ENCODE measurements at places on chromosomes 12 and 14.

DNA sequence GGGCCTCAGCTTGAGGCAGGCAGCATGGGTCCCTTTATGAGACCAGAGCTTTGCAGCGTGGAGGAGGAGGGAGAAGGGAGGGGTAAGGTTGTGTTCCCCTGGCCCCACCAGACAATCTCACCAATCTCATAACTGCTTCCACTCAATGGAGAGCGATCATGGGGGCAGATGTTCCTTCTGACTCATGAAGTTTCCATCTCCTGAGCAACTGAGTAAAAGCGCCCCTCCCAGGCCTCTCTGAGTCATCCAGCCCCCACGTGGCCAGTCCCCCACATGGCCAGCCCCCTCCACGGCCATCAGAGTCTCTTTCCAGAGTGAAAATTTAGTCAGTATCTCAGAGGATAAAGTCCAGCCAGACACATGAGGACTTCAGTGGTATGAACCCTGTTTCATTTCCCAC is 39.2 kb upstream of the PLXNC1 start:
- DNase-seq, result peak; percentile 16

DNA sequence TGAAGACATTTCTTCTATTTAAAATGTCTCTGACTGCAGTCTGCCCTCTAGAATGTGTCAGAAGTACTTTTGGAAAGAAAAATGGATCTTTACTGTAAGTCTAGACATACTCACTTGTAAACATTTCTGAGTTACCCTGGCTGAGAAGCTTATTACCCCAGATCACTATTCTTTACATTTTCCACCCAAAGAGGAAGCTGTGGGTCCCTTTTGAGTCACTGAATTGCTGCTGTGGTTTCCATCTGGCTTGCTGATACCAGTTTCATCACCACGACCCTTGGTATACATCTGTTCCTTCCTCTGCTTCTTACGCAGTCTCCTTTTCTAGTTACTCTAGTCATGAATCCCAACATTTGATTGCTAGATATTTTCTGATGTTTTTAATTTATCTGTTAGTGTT is 20.2 kb upstream of the CLEC4D start:
- DNase-seq, result no peak

- DNase-seq, result peak; percentile 74
Observed at GRCh38 chr14:56555921-56556570, 23.6 kb upstream of the TMEM260 start.

DNA sequence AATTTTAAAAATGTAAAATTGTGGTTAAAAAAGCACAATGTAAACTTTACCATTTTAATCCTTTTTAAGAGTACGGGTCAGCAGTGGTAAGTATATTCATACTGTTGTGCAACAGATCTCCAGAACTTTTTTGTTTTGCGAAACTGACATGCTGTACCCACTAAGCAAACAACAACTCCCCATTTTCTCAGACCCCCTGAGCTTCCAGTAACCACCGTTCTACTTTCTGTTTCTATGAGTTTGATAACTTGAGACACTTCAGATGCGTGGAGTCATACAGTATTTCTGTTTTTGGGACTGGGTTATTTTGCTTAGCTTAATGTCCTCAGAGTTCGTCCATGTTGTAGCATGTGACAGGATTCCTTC is 38.0 kb downstream of the CHST11 start:
- DNase-seq, result no peak

GRCh38 chr14:34075826-34076225 is 125.0 kb upstream of the EGLN3 start:
- no peak for DNase-seq

GRCh38 chr12:110641521-110641920 is 27.6 kb downstream of the TCTN1 start:
- no peak for DNase-seq

GRCh38 chr12:57837864-57838562 is 8.5 kb downstream of the CTDSP2 start:
- DNase-seq, result no peak

DNA sequence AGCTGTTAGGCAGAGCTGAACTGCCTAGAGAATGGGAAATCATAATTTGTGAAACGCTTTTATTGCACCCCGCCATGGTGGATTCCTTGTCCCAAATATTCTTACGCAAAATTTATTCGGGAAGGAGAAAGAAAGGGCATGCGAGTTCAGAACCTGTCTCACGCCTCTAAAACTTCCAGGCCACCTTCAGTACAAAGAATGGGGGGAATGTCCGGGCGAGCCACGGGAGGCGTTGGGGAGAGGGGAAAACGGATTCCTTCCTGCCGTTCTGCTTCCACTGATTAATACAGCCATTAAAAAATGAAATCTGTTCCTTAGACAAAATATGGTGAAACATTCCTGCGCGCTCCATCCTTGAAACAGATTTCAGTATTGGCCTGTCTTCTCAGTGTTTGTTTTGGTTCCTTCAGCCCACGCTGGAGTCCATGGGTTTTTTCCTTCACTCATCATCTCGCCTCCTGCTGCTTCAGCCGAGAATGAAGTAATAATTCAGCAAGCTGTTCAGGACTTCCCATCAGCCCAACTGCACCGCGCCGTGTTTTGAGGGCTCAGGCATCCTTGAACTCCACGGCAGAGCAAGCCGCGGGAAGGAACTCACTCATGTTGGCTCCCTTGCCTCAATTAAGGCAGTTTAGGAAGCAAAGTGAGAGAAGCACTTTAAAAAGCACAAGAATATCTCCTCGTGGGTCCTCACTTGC is 47.7 kb upstream of the CDKN3 start:
- no peak for DNase-seq

DNA sequence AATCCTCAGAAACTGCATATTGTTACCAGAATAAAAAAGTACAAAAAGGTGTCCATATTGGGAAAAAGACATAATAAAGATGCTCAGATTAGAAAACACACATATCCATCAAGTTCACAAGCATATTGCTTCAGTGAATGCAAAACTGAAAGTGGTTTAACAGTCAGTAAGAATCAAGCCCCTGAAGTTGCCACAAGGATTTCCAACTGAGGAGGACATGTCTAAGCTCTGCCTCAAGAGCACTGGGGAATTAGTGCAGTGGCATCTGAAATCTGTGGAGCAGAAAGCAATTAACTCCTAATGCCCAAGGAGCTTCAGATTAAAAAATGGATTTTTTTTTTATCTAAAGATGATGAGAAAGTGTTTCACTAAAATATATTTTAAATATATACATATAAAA is 113.2 kb downstream of the DENND5B start:
- no peak for DNase-seq

DNA sequence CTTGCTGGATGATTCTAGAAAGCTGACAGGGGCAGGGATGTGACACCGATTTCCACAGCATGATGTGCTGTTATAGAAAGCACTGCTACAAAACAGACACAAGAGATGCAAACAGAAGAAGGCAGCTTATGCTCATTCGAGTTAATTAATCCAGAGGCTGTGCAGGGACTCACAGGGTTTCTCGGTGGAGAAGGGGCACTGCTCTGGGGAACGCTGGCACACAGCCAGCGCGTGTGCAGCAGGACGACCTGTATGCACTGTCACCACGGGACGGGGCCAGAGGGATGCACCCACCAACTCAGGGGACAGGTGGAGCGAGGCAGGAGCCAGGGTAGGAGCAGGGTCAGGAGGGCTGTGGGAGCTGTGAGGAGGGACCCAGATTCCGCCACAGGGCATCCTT is 143.5 kb downstream of the RIMBP2 start:
- no peak for DNase-seq

DNA sequence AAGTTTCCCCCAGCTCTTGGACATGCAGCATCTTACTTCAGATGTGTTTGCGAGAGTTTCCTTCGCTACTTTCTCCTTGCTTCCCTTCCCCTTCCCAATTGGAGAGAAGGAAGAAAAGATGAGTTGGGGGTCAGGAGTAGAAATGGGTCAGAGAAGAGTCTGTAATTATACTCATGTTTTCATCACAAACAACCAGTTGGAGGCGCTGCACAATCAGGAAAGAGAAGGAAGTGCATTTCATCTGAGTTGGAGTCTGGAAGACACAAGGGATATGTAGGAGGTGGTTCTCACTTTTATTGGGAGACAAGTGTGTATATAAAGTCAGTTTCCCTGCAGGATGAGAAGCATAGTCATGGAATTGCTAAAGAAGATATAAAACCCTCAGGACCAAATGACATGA is 31.3 kb upstream of the VSX2 start:
- DNase-seq, result no peak

DNA sequence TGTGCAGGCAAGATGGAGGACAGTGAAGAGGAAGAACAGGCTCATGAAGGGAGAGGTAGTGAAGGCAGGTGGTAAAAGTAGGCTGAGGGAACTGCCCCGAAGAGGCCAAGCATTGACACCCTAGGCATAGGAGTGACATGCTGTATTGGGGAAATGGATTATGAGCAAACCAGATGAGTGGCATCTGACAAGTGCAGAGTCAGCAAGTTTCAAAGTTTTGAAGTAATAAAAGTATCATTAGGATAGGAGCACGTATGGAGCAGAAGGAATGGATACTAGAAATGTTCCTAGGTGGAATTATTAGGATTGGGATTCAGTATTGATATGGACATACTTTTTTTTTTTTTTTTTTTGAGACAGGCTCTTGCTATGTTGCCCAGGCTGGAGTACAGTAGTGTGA is 139.8 kb downstream of the SAMD4A start:
- DNase-seq, result no peak

GRCh38 chr12:119288576-119288975 is 46.0 kb upstream of the CCDC60 start:
- DNase-seq, result no peak
